ENCODE measurements at places on chromosomes 5 and 9.

DNA sequence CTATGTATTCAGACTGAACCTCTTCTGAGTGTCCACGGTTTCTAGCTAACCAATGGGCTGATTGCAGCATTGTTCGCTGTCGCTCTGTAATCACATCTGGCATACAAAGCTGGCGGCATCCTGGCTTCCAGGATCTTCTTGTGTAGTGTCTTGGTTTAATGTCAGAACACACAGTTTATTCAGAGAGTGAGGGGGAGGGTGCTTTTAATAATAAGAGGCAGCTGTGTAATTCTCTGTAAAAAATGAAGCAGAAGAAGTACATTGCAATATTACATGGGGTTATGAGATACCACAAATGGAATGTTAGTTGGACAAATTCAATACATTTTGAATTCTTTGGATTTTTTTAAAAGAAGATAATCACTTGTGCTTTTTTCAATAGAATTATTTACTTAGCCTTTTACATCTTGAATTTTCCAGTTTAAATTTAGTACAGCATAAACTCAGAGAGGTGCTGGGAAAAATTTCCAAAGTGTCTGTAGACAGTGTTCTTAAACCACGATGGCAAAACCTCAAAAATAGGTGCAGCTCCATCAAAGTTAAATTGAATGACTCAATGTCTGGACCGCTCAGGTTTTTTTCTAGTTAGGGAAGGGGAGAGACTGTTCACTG, 206.0 kb downstream of the PCSK1 start:
- peak; percentile 97 for DNase-seq

GRCh38 chr5:126610160-126610559, 9.4 kb downstream of the PHAX start:
- DNase-seq, result no peak

GRCh38 chr5:19258686-19259085, 729.3 kb downstream of the CDH18 start:
- DNase-seq, result peak; percentile 64

DNA sequence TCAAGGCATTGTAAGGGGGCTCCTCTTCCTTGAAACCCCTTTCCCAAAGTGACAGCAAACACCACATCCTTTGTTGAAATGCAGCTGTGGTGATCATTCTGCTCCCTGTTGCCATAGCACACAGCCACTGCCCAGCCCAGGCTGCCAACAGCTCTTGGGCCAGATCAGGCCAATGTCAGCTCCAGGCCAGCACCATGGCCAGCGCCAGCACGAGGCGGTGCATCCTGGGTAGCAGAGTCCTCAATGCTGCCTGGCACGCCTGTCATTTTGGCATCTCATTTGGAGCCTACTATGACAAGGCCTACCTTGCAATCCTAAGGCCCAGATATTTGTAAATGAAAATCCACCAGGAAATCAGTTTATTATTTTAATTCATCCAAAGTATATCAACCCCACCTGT, 390.6 kb downstream of the DNAH5 start:
- peak; percentile 55 for DNase-seq

GRCh38 chr5:88665750-88666215, 217.2 kb downstream of the MEF2C start:
- DNase-seq, result peak; percentile 57

DNA sequence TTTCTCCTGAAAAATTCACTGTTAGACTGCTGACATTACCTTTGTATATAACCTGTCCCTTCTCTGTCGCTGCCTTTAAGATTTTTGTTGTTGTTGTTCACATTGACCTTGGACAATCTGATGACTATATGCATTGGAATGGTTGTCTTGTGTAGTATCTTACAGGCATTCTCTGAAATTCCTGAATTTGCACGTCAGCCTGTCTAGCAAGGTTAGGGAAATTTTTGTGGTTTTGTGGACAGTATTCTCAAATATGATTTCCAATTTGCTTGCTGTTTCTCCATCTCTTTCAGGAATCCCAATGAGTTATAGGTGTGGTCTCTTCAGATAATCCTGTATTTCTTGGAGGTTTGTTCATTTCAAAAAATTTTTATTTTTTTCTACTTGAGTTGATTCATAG, 140.8 kb downstream of the PRR16 start:
- peak; percentile 50 for DNase-seq
